ENCODE measurements at places on chromosomes 7 and 10.

DNA sequence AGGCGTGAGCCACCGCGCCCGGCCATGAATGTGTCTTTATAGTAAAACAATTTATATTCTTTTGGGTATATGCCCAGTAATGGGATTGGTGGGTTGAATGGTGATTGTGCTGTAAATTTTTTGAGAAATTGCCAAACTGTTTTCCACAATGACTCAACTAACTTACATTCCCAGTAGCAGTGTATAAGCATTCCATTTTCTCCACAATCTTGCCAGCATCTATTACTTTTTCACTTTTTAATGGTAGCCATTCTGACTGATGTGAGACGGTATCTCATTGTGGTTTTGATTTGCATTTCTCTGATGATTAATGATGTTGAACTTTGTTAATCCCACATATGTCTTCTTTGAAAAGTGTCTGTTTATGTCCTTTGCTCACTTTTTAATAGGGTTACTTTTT, 1187.9 kb downstream of the XPNPEP1 start:
- DNase-seq = no peak

GRCh38 chr7:29265208-29265923, 70.8 kb downstream of the CHN2 start:
- DNase-seq = no peak

DNA sequence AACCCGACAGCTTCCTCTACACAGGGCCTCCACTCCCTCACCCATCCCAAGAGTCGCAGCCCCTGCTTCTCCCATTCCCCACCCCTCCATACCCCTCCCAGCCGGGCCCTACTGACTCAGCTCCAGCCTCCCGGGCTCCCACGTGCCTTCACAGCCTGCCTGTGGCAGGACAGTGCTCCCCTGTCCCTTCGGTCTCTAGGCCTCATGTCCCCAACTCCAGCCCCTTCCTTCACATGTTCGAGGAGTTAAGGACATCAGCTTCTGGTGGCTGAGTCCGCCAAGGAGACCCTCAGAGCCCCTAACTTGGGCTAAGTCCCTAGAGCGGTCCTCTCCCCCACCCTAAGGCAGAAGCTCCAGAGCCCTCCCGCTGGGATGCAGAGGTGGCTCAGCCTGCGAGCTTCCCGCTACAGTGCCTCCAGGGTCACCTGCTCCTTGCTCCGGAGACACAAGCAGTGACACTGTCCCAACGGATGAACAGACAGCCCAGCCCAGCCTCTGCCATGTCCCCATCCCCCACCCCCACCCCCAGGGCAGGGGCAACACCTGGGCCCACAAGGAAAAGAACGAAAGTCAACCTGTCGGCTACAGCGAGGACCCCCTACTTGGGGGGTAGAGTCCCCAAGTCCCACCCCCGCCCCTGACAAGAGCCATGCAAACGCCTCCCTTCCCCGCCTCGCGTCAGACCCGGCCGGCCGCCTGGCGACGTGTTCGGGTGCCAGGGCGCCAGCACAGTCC, 716 bp downstream of the SMARCD3 start:
- DNase-seq = no peak

DNA sequence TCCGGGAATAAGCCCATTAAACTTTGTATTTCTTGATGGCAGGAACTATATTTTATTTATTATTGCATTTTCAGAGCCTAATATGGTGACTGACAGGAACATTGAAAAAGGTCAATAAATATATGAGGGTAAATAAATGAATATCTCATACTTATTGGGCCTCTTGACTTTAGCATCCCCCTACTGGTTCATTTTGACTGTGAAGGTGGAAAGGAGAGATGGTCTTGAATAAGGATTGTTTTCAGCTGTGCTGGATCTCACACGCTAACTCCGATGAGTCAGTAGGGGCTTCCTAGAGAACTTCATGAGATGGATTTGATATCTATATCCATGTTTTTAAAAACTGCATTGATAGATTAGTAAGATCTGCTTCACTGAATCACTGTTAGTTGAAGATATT, 1026.0 kb downstream of the REEP3 start:
- no peak for DNase-seq

- DNase-seq = no peak
Observed at GRCh38 chr10:131270461-131271190, 40.9 kb downstream of the TCERG1L start.

DNA sequence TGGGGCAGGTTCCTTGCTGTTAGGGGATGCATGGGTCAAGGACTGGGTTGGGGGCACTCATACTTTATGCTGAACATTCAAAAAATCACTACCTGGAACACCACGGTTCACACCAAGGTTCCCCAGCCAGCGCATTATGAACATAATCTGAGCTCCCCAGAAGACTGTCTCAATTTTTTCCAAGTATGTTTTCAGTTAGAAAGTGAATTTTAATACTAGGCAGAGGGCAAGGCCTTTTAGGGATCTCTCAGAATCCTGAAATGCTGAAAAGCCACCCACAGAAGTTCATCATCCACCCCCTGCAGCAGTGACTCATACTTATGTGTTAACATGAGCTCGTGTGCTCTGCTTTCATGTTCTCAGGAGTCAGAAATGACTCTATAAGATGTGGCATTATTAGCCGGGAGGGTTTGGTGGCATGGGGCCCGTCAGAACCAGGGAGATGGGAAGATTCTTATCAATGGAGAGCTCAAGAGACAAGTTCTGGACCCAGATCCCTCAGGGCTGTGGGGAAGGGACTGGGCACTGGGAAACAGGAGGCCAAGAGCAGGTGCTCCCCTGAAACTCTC, 185.2 kb upstream of the ITGB1 start:
- DNase-seq = no peak

DNA sequence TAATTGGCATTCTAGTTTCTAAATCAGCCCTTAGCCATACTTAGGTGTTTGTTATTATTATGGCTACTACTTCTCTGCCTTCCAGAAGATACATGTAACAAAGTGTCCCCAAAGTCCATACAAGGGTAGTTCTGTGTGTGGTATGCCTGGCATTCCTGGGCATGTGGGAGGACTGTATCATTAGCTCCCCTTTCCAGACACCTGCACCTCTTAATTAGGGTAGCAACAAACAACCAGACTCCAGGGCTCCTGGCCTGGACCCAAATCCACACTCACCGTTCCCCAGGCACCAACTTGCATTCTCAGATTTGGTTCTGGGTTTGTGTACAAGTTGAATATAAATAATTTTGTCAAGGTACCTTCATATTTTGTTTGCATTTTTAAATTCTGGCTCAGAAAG, 15.5 kb upstream of the CALD1 start:
- DNase-seq = no peak

DNA sequence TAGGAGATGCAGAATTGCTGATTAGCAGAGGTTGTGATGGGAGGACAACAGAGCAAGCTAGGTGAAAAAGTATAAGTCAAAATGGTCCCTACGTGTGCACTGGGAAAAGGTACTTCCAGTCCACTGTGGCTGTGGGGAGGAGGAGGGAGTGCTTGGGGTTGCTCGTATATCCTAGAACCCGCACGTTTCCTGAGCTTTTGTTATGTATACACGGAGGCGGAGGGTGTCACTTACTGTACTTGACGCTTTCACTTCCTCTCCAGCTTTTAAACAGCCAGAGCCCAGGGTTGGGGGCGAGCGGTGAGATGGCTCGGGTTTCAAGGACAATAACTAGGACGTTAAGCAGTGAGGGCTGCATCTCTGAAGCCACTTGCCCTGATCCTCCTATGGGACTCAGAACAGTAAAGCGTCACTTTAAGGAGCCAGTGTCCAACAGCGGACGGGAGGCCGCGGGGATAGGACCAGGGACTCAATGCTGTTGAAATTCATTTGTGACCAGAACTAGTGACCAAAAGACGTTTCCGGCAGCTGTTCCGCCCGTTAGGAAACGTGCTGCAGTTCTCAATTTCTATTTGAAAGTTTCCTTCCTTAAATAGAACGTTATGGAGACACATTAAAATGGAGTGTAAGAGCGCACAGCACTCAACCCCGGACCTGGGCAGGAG, 985 bp upstream of the ETV1 start:
- no peak for DNase-seq

- no peak for DNase-seq
Observed at GRCh38 chr10:66455304-66455703, 470.5 kb upstream of the LRRTM3 start.

- no peak for DNase-seq
Observed at GRCh38 chr7:16356301-16356958, 64.9 kb downstream of the CRPPA start.

DNA sequence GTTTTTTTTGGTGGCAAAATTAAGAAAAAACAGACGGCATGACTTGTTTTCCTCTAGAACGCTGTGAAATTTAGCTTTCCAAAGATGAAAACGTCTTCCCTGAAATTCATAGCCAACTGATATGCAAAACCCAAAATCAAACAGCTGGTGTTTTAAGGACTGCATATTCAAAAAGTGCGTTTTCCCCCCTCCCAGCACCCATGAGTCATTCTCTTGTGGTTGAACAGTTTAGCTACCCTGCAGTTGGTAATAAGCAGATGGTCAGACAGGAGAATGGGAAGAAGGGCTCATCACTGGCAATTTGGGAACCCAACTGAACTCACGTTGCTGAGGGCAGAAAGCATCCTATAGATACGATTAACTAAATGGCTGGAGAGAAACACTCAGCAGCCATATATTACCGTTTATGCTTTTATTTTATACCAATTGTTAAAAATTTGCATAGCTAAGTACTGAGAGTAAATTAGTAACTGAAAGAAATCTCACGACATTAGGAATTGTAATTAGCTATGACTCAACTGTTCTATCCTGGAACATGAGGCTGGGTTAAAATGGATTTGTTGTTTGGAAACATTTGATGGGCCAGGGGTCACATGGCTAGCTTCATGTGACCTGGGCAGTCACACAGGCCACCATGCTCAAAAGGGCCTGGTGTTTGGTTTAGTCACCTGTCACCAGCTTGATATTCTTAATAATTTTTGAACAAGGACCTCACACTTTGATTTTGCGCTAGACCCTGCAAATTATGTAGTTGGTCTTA, 343.1 kb downstream of the PHTF2 start:
- DNase-seq = no peak

DNA sequence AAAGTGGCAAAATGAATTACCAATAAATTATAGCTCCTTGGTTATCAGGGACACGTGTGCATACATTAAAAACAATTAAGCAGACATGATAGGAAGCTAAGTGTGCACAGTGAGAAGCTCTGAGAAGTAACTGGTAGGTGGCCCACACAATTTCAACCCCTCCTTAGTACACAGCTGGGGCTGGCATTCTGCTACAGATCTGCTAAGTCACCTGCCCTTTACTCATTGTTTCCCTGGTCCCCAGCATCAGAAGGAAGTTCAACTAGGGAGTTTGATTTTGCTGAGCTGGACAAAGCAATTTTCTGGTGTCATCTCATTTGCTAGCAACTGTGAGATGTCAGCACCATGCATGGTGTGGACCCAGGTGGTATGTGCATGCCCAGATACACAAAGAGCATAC, 424.1 kb upstream of the NPVF start:
- DNase-seq = no peak

- no peak for DNase-seq
Observed at GRCh38 chr7:46391231-46392201, 470.4 kb upstream of the IGFBP3 start.

DNA sequence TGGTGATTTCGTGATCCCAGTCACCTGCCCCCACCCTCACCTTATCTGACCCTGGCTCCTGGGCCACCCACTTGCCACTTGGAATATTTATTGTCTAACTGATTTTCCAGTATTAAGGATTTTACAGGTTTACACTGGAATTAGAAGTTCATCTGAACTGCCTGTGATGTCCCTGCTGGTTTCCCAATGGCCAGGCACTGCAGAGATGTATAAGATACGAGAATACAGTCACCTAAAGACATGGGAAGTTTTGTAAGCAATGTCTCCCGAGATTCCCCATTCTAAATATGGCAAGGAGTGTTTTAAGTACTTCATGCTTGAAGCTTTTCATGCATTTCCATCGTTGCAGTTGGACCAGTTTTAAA, 592.7 kb downstream of the SDK1 start:
- no peak for DNase-seq

DNA sequence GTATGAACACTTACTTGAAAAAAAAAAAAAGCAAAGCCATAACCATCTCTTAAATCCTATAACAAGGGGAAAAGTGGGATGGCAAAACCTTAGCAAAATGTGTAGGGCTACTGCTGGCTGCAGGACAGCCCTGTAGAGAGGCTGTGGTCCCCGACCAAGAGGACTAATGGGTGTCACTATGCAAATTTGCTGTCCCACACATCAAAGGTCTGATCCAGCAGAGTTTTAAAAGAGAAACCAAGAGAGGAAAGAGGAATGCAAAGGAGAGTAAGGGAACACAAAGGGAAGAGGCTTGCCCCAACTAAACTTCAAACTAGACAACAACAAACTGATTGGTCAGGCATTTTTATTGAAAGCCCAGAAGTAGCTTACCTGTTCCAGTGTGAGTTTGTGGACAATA, 3.1 kb upstream of the ZNRF2 start:
- no peak for DNase-seq

DNA sequence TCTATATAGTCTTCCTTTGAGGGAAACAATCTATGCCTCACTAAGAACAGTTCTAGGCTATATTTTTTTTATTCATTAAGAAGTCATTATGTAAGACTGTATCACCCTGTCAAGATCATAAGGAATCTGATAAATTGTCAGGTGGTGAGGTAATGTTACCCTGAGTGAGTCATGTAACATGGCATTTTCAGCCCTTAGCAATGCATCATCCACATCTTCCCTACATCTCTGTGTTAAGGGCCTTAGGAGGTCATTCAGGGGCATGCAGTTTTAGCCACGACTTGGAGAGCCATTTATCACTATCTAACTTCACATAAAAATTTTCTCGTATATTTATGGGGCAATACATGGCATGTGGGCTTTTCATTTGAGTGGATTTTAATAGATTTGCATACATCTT, 924.5 kb upstream of the MBL2 start:
- no peak for DNase-seq

DNA sequence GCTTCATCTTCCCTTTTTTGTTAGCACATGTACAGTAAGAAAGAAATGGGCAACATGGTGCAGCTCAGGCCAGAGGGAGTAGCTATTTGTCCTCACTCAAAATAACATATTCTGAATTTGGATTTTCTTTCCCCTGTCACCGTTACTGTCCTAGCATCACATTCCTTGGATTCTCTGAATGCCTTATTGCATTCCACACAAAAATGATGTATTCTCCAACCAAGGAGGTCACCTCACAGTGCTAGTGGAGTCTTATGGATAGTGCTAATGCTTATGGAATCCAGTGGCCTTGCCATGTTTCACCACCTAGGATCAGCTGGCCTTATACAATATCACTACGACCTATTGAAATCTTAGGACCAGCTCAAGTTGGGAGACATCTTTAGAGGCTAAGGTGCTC, 7.2 kb downstream of the PRSS58 start:
- no peak for DNase-seq

GRCh38 chr10:131574363-131574706, 262.8 kb upstream of the TCERG1L start:
- no peak for DNase-seq

DNA sequence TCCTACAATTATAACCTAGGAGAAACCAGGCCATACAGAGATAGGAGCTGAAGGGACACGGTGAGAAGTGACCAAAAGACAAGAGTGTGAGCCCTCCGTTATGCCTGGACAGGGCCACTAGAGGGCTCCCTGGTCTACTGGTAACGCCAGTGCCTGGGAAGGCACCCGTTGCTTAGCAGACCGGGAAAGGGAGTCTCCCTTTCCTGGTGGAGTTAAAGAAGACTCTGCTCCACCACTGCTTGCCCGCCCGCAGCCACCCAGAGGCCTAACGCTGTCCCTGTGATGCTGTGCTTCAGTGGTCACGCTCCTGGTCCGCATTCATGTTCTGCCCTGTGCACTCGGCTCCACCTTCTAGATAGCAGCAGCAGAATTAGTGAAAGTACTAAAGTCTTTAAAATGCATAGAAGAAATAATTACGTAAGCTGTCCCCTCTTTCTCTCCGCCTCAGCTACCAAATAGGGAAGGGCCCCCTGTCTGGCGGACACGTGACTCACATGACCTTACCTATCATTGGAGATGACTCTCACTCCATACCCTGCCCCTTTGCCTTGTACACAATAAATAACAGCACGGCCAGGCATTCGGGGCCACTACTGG, 34.8 kb downstream of the GRID2IP start:
- peak; percentile 57 for DNase-seq

All from activated T-cell treated with anti-CD3 and anti-CD28 coated beads for 1 hour (primary cell).